ENCODE measurements at places on chromosomes 3 and 15.

DNA sequence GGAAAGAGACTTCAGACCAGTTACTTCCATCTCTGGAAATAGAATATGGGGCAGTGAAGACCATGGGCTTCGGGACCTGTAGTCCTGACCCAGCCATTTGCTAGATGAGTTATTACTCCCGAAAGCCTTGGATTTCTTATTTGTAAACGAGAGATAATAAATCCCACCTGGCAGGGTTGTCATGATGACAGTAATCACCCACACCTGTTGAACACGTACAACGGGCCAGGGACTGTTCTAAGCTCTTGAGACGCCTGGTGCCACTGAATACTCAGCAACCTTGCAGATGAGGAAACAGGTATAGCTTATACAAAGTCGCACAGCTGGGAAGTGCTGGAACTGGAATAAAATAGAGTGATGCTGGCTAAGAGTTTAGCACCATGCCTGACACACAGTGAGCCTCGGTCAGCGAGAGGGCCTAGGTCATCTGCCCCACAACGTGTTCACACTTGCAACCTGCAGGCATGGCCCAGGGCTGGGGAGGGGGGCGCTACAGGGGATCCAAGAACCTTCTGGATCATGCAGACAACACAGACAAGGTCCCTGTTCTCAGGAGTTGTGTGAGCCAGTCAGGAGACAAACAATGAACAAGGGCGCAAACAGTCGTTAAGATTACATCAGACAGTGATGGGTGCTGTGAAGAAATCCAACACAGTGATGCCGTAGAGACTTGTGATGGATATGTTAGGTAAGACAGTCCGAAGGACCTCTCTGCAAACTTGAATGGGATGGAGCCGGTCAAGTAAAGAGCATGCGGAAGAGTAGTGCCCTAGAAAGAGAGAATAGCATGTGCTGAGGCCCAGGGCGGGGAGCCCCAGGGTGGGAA lies 89.2 kb downstream of the CORO2B start:
- no peak for DNase-seq

- no peak for DNase-seq
Measured at GRCh38 chr3:44915702-44916438, 41.5 kb downstream of the TGM4 start.

DNA sequence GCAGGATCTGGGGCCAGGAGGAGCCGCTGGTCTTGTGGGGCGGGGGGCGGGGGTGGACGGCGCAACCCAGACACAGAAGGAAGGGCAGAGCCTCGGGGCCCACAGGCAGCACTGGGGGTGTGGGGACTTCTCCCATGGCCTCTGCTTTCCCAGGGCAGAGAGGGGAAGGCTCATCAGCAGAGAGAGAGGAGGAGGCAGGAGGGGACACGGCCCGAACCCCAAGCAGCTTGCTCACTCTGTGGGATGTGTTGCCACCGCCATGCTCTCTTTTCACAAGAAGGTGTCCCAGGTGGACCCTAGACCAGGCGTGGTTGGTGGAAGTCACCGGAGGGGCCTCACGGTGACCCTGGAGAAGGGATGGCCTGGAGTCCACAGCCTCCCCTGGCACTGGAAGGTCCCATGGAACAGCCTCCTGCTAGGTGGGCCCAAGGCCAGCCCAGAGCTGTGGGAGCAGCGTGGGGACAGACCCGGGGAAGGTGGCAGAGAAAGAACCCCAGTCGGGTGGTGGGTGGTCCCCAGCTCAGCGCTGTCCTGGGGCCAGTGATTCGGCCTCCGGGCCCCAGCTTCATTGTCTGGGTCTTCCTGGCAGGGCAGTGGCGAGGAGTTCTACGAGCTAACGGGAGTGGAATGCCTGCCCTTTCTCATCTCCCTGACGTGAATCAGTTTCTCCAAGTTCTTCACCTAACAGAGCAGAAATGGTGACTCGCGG lies 46.8 kb upstream of the PCSK6 start:
- DNase-seq: no peak

- DNase-seq: no peak
Measured at GRCh38 chr3:41688595-41689380, 273.1 kb downstream of the ULK4 start.

DNA sequence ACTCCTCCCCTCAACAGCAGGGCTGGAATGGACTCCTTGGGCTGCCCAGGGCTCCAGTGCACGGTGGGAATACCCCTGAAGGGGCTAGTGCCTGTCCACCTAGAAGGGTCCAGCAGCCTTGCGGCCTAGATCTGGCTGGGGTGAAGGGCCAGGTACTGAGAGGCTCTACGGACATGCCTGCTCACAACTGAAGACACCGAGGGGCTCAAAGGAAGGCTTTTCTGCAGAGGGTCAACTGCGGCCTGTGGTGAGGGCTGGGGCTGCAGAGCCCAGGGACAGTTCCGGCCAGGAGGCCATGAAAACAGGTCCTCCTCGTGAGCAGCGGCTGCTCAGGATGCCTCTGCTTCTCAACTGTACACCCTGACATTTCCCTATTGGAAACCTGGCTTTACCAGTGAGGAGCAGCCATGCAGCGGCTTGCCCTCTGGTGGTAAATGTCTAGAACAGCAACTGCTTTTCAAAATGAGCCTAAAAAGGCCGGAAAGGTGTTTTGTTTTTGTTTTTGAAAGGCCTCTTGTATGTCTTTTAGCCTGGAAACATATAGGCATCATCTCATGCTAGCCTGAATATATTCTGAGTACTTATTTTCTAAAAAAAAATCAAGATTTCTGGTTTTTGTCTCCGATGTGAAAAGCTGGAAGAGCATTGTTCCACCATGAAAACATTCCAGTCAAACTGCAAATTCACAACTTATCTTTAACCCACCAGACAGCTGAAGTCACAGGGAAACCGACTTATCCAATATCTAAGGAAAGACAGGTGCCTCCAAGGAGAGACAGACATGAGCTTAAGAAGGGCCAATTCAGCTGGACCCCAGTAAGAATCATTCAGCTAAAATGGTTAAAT lies 163.4 kb downstream of the KLF13 start:
- DNase-seq: peak; percentile 51

GRCh38 chr3:192857260-192857661 lies 60.4 kb downstream of the MB21D2 start:
- no peak for DNase-seq

DNA sequence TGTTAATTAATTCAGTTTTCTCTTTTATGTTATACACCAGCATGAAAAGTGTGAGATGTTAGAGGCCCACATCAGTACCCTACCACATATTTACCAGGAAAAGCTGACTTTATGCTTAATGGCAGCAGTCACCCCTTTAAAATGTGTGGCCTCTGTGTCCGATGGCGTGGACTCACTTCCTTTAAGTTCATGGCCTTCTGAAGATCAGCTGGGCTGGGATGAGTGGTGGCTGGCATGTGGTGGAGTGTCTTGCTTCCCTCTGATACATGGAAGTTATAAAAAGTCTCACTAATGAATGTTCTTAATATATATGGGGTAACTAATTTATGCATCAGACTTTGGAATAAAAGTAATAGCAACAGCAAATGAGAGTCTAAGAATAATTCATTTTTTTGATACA lies 32.1 kb downstream of the PPARG start:
- DNase-seq: no peak

- no peak for DNase-seq
Measured at GRCh38 chr15:90419206-90419605, 31.2 kb downstream of the IQGAP1 start.

- DNase-seq: no peak
Measured at GRCh38 chr3:54138937-54139547, 16.7 kb downstream of the CACNA2D3 start.

DNA sequence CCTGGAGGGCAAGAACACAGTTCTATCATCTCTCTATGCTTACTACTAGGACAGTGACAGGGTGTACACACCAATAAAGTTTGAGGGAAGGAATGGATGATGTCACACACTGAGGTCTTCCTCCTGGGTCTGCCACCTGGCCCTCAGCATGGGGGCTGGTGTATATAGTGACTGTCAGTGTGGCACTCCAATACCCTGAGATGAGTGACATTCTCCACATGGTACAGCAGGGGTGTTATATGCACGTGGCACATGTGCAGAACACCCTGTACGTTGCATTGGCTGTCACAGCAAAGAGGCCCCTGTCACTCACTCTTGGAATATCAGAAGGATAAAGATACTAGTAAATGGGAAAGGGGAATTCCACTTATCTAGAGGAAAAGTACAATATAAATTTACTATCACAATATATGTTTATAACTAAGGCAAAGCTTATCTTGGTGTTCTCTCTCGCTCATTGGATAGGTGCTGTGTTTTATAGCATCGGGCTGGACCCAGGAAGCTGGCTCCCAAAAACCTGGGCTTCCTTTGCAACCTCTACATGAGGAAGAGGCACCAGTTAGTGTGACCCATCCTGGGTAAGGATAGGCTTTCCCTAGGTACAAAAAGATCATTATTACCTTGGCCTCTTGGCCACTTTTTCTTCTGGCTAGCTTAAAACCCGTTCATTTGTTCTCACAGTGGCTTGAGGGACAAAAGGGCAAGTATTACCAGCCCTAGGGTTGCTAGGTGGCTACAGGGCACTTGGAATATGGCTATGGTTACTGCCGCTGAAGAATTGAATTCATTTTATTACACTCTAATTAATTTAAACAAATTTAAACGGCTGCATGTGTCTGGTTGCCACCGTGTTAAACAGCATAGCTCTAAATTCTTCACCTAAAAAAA lies 54.8 kb upstream of the HES1 start:
- DNase-seq: no peak
